ENCODE measurements at places on chromosomes 2 and 18. TPM values are rescaled to one million over a fixed set of nuclear protein-coding genes. Genes with fewer than 3 reads are reported as not detected.

DNA sequence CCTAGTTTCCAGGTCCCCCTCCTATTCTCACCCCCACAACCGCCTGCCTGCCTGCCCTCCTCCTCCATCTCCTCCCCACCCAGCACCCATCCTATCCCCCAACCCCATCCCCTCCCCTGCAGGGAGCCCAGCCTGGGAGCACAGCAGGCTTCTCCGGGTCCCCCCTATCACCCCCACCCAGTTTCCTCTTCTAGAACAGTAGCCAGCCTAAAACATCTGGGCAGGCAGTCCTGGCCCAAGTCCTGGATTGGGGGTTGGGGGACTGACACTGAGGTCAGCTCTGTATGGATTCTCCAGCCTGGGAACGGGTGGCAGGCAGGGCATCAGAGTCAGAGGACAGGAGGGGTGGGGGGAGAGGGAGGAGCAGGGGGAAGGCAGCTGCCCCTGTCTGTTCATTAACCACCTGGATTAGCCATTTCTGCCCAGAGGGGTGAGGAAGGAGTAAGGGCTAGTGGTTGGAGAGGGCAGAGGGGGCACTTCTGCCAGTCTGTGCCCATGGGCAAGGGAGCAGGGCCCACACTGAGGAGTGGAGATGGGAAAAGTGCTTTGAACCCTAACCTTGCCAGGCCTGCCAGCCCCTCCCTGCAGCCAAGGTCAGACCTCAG lies 60.0 kb downstream of the TNS1 start:
- DNase-seq, result no peak

GRCh38 chr2:74045454-74045853 lies 60.7 kb downstream of the TET3 start:
- no peak for DNase-seq

DNA sequence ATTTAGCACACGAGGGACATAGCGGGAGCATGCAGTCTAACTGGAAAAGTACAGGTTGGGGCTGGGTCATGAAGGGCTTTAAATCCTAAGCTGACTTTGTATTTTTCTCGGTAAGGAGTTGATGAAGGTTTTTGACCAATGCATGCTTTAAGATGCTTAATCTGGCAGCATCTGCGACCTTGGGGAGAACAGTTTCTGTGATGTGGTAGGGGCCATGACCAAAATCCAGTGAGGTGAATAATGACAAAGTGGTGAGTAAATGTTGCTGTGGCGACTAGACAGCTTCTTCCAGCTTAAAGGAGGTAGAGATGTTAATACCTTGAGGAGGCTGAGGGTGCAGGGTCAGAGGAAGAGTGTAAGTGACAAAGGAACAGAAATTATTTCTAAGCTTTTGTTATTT lies 174.6 kb upstream of the ALPP start:
- DNase-seq, result no peak

DNA sequence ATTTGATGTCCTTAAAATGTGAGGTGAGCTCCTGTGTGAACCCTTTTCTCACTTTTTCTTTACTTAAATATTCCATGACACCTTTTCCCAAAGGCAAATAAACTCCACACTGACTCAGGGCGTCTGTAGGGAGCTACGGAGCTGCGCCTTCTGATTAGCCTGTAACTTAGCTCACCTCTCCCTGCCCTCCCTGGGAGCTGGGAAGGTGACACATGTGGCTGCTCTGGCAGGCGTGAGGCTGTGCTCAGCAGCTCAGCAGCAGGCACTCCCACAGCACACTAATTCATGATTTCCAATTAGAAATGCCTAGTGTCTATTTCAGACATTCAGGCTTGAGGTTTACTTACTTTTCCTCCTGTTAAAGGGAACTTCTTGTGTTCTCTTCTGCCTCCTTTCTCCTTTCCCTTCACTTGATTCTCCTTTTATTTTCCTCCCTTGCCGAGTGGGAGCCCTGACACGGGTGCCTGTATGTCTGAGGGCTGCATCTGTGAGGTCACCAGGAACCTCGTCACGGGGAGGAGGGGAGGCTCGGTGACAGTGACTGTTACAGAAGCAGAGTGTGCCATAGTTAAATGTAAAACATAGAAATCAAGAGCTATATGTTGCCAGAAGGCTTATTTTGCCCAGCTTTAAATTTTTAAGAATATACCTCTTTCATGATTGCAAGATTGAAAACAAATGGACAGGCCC lies 437.1 kb downstream of the DCDC2C start:
- no peak for DNase-seq

DNA sequence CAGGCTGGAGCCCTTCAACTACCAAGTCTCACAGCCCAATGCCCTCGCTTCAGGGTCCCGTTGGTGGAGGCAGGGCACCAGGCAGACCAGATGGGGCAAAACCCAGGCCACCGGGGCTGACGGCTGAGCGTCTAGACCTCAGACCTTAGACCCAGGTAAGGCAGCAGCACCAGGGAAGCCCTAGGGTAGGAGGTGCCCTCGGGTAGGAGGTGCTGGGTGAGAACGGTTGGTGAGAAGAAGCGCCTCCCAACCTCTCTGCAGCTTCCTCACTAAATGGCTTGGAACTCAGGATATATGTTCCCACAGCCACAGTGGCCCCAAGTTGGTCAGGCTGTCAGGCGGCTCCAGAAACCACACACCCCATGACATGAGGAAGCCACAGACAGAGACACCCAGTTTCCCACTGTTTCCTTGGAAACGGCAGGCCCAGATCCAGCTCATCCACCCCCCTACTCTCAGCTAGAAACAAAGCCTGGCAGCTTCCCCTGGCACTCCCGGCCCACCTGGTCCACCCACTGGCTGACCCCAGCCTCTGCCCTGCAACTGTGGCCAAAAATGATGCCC lies 13.1 kb upstream of the MLPH start:
- no peak for DNase-seq

GRCh38 chr2:117949806-117950205 lies 64.1 kb downstream of the CCDC93 start:
- DNase-seq, result no peak

DNA sequence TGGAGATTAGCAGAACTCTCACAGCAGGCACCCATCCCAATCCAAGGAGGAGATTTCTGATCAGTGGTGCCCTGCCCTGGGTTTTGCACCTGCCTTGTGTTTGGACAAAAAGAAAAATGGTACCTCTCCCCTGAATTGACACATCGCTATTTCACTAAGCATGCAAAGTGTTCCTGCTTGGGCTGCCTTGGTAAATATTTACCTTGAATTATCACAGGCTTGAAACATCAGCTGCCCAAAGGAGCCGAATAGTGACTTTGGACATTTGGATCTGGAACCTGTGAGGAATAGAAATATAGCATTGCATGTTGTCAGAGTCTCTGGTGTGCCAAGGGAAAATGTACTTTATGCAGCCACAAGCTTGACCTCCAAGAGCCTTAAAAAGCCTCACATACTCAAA lies 926.4 kb upstream of the FANCL start:
- DNase-seq, result no peak

GRCh38 chr2:200515155-200515554 lies 5.3 kb upstream of the KCTD18 start:
- DNase-seq, result no peak

DNA sequence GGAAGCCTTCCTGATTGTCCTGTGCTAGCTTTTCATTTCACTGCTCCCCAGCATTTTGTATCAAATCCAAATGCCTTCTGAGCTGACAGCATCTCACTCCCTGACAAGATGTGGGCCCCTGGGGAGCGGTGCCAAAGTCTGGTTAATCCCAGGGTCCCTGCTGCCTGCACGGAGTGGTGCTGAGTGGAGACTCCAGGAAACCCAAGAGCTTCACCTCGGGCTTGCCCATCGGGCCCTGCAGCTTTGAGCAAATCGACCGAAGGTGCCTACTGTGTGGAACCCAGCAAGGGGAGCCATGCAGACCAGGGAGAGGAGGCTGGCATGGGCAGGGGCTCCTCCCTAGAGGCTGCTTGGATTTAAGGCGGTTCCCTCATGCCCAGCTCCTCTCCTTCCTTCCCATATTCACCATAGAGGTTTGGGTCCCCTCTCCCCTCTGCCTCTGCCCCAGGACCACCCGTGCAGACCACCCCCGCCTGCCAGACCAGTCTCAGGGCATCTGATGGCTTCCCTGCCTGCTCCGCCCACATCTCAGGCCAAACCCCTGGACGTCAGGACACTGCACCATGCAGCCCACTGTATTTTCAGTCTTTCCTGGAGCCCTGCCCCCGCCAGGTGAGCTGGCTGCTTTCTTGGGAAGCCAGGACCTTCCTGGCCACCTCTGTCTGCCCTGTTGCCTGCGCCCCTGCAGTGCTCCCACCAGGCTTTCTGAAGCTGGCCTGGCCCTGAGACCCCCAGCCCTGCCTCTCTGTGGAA lies 37.8 kb downstream of the RRM2 start:
- DNase-seq, result no peak

GRCh38 chr2:218569038-218569431 lies 396 bp downstream of the CNOT9 start:
- DNase-seq, result peak; percentile 70

GRCh38 chr2:98869870-98870269 lies 66.2 kb downstream of the CRACDL start:
- DNase-seq, result no peak

DNA sequence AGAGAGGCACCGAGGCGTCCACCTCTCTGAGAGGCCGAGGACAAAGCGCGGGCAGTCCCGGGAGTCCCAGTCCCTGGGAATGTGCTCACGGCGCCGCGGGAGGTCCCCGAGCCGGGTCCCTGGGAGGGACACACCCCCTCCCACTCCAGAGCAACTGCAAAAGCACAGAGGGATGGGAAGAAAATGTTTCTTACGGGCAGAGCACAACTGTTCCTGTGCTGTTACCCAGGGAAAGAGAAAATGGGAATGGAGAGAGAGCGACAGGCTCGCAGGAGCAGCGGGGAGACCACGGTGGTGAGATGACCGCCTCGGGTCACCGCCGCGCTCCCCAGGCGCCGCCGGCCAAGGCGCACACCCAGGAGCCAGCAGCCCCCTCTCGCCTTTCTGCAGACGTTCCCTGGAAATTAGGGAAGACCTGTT lies 1.2 kb upstream of the BCL11A start:
- no peak for DNase-seq

DNA sequence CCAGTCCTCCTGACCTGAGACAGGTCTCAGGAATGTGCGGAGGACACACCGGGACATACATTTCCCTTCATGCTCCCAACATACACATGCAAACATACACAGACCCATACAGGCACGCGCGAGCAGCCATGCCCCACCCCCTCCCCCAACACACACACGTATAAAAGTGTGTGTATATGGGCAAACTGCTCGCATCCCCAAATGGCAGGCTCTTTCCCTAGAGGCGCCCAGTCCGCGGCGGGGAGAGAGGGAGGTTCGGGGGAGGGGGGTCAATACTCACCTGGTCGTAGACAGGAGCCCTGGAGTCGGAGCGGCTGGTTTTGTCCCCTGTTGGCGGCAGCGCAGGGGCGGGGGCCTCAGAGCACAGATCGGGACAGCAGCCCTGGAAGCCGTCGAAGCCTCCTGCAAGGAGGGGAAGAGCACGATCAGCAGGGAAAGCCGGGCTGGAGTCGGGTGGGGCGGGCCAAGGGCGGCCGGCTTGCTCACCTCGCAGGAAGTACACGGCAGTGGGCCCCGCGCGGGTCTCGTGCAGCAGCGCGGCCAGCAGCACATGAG lies 682 bp downstream of the DUSP2 start:
- DNase-seq, result no peak

DNA sequence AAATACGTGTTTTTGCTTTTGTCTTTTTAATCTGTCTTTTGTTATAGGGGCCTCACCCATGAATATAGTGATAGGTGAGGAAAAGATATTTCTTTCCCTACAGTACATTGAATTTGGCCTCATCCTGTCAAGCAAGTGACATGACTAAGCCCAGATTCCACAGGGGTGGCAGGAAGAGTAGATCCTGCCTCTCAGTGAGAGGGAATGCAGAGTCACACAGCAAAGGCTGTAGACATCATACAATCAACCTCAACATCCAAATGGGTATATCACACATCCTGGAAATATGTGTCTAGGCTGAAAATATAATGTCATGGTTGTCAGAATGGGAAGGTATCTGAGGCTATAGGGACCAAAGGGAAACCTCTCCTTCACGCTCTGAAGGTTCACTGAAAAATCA lies 269.6 kb downstream of the CDH20 start:
- DNase-seq, result no peak

DNA sequence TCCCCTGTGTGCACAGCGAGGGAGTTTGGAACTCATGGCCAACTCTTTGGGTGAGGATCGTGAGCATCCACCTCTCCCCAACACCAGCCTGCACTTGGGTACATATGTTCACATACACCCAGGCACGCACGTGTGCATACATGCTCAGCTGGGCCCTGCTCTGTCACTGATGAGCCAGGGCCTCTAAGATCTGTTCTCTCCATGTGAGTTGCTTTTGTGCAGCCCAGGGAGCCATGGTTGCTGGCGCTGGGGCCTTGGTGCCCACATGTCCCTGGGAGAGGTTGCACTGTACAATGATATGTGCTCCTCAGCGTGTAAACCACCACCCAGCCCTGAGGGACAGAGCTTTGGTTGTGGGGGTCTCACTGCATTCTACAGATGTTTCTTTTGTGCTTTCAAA lies 44.1 kb downstream of the KLHL29 start:
- no peak for DNase-seq

DNA sequence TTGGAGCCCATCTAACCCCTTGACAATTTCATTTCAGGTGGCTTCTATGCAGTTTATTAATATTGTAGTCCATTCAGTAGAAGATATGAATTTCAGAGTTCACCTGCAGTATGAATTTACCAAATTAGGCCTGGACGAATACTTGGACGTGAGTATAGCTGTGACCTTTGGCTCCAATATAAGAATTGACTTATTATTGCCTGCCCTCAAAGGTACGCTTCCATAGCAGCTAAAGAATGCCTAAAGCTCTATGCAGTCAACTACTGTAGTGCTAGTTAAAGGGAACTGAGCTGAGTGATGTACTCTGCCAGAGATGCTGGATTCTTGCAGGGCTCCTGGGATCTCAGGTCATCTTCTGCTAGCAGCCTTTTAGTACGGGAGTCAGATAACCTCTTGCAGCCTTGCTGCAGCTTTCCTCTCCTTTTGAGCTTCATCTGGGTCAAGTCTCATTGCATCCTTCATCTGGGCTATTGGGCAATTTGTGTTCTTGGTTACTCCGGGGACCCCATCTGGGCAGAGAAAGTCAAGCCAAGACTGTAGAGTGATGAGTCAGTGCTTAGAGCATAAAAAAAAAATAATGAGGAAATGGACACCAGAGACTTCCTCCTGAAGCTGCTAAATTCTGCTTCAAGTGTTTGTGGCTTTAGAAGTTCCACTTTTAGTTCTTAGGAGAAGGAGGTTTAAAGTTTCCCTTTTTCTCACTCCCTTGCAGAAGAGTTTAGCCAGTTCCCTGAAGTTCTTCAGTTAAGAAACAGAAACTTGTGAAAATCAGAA lies 105.6 kb downstream of the PRPF40A start:
- DNase-seq, result peak; percentile 69

- DNase-seq, result no peak
Observed at GRCh38 chr18:5104246-5104645, 92.8 kb downstream of the AKAIN1 start.

DNA sequence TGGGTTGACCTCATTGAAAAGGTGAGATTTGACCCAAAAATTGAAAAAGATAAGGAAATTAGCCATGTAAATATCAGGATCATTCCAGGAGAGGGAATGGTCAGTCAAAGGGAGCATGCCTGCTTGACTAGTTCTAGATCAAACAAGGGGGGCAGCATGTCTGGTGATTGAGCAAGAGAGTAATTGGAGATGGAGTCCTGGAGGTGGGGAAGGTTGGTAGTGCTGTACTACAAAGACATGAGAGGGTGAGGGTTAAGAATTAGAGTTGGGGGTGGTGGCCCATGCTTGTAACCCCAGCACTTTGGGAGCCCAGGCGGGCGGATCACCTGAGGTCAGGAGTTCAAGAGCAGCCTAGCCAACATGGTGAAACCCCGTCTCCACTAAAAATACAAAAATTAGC lies 2.0 kb downstream of the MRPL30 start:
- DNase-seq, result no peak

Gene GAL3ST2
- not detected for total RNA-seq

Gene EPB41L3
- 73.1 TPM for total RNA-seq

Gene LOXL3
- 9.2 TPM for total RNA-seq

Gene PLA2R1
- total RNA-seq, result 31.6 TPM

Gene ZNF521
- 57.1 TPM for total RNA-seq

Gene MOGAT1
- total RNA-seq, result 0.45 TPM
